Posterior vena cava (tissue), 2 donors: ENCODE measurements at places on chromosomes 3 and 15.

- DNase-seq, result peak; percentile 84
These were observed 497 bp upstream of the RPLP1 start for GRCh38 chr15:69451951-69452691.

DNA sequence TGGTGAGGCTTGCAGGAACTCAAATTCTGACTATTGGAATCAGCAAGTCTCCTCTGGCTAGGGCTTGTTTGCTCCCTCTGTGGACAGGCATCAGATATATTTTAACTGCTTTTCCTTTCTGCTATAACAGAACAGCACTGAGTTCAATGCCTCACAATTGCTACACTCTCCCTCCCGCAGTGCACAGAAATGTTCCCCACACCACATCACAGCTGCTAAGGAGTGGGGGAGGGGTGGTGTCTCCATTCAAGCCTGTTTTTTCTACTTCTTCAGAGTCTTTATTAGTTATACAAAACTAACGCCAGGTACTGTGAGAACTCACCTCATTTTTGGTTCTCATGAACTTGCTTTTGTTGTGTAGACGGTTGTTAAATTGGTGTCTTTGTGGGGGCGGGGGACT lies 68.5 kb downstream of the BCHE start:
- no peak for DNase-seq

- DNase-seq, result no peak
These were observed 237.6 kb downstream of the LPP start for GRCh38 chr3:188391592-188391991.

DNA sequence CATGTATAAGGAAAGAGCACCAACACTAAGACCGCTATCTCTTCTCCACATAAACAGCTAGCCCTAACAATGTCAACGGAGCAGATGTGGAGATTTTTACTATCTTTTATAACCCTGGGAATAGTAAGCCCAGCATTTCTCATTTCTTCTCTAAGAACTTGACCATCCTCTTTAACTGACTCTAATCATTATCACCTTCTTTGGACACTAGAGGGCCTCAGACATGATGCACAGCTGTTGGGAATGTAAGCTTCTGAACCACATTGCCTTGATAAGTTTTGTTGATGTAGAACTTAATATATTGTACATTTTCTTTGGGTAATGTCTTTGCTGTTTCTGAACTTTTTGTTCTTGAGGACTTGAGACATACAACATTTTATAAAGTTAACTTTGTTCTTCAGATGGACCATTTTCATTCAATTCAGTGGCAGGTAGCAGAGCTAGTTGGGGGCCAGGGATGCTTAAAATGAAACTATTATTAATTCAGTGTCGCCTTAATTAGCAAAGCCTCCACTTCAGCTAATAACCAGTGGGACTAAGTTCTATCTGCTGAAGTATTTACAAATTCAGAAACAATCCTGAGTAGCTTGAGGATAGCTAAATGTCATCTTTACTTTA lies 9.6 kb upstream of the TAGLN3 start:
- DNase-seq, result no peak

- DNase-seq, result no peak
These were observed 164.5 kb downstream of the GAP43 start for GRCh38 chr3:115787818-115788217.

DNA sequence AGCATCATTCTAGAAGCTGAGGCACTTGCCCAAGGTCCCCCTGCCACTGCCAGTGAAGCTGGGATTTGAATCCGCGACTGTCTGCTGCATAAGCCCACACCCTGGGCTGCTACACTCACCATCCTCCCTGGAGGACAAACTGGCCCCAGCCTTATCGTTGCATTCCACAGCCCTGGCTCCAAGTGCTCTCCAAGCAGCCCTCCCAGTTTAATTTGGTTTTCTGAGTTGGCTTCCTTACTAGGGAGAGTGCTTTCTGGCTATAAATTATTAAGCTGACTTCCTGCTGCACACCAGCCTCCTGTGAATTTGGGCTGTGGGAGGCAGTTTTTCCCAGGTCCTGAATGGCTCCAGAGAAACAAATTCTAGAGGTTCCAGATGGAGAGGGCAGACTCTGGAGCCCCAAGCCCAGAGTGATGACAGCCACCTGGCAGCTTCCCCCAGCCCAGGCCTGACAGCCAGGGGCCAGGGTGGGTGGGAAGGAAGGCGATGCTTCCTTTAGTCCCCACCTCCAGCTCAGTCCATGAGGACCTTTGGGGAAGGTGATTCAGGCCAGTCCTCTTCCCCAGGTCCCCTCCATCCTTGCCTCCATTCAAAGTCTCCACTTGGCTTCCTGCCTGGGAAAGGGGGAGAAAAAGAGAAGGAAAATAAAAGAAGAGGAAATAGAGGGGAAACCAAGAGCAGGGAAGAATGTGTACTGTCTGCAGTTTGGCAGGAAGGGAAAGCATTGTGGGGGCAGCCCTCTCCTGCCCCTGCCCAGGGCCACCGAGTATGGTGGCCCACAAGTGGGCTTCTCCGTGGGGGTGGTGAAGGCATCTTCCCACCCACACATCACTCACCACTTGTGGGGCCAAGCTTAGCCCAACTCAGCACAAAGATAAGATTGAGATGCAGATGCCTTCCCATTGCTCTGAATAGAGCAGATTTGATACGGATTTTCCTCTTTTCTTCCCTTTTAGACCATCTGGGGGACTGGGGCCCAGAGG lies 69.6 kb downstream of the SEMA5B start:
- no peak for DNase-seq

GRCh38 chr15:83549623-83550022 lies 102.5 kb downstream of the SH3GL3 start:
- no peak for DNase-seq

- DNase-seq, result no peak
These were observed 220.7 kb upstream of the DNAJC19 start for GRCh38 chr3:181210275-181210674.

DNA sequence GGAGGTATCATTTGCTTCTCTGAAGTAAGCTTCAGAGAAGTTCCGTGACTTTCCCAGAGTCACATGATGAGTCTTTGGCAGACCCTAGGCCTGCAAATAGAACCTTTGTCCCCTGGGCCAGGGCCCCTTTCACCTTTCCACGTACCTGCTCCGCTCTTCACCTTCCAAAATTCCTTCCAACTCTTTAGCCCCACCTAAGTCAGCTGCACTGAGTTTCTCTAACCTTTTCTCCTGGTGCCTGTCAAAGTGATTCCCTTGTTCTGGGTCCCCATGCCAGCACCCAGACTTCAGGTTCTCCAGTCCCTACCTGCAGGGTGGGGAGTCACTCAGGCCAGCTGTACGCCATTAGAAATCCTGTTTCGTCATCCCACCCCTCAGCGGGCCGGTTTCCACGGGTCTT lies 12.8 kb downstream of the LYZL4 start:
- no peak for DNase-seq

- DNase-seq, result no peak
These were observed 631.0 kb upstream of the GRM7 start for GRCh38 chr3:6229778-6230410.

DNA sequence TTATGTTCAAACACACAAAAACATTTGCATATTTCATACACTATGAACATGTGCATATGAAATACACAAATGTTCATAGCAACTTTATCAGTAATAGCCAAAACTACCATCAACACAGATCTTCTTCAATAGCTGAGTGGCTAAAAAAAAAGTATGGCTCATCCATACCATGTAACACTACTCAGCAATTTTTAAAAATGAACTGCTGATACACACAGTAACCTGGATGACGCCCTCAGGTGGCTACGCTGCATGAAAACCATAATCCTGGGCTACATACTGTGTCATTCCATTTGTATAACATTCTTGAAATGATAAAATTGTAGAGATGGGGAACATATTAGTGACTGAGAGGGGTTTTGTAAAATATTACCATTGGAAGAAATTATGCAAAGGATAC lies 243.6 kb downstream of the MAGI1 start:
- DNase-seq, result no peak

- no peak for DNase-seq
These were observed 422.4 kb upstream of the ATP11B start for GRCh38 chr3:182370949-182371348.

DNA sequence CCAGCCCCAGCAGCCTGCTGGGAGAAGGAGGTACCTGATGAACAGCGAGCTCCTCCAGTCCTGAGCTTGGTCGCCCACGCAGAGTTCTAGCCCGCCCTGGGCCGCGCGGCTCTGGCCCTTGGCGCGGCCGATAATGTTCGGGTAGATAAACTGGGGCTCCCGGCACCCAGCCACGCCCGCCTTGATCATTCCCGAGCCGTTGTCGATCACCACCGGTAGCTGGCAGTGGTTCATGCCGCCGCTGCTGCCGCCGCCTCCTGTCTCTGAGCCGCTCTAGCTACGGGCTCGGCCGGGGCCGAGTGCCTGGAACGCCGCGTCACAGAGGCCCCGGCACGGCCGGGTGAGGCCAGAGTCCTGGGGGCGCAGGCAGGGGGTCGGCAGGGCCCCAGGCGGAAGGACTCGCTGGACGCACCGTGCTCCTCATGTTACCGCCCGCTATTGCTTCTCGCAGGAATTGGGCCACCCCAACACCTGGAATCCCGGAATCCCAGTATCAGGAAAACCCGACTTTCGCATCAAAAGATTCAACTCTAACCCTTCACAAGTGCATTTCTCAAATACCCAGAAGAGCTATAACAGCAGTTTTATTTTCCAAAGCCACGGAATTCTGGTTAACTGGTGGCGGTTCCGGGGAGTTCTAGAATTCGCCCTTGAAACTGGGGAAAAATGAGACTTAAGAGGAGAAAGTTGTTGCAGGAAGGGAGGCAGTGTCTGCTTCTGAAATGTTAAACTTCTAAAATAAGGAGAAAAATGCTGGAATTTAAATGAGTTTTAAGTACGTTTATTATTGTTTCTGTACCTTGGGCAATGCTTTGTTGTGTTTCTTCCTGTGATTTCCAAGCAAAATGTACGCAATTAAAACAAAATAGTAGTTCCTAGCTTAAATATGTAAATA lies at the start of gene ACTRT3:
TSS of gene ACTRT3 (minus strand) at position 275 of the 895 bp plus-strand sequence. CDS start at position 234, 41 bp downstream.
- peak; percentile 92 for DNase-seq

GRCh38 chr15:52102463-52102862 lies 10.1 kb downstream of the BCL2L10 start:
- no peak for DNase-seq

DNA sequence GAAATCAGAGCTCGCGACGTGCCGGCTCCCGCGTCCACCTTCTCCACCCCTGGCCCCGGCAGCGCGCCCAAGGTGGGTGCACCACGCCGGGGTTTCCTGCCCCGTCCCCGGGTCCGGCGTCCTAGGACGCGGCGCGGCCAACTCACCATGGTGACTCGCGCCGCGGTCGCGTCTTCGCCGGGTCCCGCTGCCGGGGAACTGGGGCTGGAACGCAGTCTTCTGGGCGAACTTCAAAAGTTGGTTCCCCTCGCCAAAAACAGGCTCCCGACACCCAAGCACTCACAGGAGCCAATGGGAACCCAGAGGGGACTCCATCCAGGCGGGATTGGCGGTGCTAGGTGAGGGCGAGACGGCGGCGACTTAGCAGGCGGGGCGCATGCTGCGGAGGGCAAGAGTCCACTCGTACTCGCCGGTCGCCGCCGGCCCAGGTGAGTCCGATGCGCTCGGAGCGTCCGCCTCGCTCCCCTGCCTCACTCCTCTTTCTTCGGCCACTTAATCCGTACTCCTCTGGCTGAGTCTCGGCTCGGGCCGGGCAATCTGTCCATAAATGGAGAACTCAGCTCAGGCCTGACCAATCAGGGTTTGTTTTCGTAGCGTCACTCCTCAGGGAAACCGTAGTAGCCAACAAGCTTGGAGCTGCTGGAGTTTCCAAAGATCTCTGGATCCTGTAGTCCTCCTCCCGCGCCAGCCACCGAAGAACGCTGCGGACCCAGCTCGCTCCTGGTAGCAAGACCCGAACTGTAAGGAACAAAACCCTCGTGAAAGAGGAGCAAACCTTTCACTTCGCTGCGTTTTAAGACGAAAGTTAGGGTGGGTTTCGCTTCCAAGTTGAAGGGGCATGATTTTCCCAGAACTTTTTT lies at the start of gene MYO1E:
TSS of gene MYO1E (minus strand) at position 520 of the 860 bp plus-strand sequence. CDS start at position 149, 371 bp downstream.
- DNase-seq, result peak; percentile 94

GRCh38 chr15:63626955-63627354 lies 29.8 kb downstream of the FBXL22 start:
- no peak for DNase-seq

DNA sequence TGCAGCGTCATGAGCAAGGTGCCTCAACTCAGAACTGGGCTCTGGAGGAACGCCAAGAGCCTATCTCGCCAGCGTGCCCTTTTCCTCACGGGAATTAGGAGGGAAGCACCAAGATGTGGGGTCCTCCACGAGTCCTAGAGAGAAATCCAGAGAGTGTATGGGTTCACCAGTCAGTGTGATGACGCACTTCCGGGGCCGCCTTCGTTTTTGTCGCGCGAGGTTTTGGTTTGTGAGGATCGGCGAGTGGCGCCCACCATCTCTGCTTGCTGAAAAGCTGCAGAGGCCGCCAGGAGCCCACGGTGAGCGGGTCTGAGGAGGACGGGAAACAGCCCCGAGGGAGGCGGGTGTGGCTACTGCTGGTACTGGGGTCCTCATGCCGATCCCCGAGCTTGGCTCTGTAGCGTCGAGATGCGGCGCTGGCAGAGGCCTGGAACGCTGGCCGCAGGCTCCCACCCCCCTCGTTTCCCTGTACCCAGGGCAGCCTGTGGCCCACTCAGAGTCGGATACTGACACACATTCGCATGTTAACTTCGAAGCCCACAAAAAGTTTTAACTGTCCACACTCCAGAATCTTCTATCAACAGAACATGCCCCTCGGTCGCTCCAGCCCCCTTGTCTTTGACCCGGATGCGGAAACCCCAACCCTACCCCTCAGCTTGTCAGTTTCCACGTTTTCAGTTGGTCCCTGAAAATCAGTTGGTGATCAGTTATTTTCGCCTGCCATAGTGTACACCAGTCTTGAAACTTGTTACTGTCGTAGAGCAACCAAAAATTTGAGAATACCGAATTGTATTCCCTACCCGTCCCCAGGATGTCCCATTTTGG lies 30.4 kb downstream of the ZNF662 start:
- peak; percentile 83 for DNase-seq

- no peak for DNase-seq
These were observed 67.0 kb downstream of the SETD2 start for GRCh38 chr3:47096959-47097358.

GRCh38 chr15:45200001-45200798 lies 12.4 kb upstream of the SHF start:
- peak; percentile 98 for DNase-seq

GRCh38 chr3:42183991-42184632 lies 81.9 kb downstream of the CCK start:
- DNase-seq, result no peak

GRCh38 chr3:54424292-54424691 lies 301.9 kb downstream of the CACNA2D3 start:
- no peak for DNase-seq

DNA sequence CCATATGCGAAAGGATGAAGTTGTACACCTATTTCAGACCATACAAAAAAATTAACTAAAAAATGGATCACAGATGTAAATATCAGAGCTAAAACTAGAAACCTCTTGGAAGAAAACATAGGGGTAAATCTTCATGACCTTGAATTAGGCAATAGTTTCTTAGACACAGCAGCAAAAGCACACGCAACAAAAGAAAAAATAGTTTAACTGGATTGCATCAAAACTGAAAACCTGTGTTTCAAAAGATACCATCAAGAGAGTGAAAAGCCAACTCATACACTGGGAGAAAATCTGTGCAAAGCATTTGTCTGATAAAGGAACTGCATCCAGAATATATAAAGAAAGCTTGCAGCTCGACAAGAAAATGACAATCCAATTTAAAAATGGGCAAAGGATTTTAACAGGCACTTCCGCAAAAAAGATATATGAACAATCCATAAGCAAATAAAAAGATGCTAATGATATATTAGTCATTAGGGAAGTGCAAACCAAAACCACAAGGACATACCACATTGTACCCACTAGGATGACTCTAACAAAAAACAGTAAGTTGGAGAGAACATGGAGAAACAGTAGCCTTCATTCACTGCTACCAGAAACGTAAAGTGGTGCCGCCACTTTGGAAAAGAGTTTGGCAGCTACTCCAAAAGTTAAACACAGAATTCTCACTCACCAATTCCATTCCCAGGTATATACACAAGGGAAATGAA lies 263.1 kb downstream of the ADAMTS17 start:
- no peak for DNase-seq
